ENCODE measurements at places on chromosomes 5 and 9.
A peak's percentile ranks its signal among the peaks of the same experiment; 100 is the strongest.

- DNase-seq = no peak
Observed at GRCh38 chr5:147979761-147980160, 73.4 kb upstream of the C5orf46 start.

- DNase-seq = no peak
Observed at GRCh38 chr5:60583616-60584015, 116.3 kb downstream of the DEPDC1B start.

DNA sequence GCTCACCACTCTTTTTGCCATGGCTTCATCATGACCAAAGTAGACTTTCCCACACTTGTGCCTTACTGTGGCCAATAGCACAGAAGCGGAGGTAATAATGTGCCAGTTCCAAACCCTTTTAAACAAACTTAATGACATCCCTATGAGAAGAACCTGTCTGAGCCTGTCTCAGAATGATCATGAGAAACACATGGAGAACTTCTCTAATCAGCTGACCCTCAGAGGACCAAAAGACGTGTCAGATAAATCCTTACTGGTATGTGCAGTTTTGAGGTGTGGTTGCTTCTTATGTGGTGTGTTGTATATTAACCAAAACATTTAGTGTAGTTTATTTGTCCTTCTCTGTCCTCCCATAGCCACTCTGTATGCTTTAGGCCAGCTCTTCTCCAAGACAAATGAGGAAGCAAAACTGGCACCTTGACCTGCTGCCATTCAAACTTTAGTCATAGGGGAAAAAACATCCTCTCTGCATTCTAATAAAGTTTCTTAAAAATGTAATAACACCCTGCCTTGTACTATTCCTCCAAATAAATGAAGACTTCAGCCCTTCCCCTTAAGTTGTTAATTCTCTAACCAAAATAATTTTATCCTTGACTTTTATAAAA, 168.9 kb downstream of the MUSK start:
- no peak for DNase-seq

GRCh38 chr5:132065351-132065937, 5.0 kb downstream of the IL3 start:
- peak; percentile 76 for DNase-seq

GRCh38 chr5:141742866-141743851, 61.1 kb upstream of the ARAP3 start:
- peak; percentile 4 for DNase-seq

- no peak for DNase-seq
Observed at GRCh38 chr5:37916525-37916924, 76.7 kb upstream of the GDNF start.

DNA sequence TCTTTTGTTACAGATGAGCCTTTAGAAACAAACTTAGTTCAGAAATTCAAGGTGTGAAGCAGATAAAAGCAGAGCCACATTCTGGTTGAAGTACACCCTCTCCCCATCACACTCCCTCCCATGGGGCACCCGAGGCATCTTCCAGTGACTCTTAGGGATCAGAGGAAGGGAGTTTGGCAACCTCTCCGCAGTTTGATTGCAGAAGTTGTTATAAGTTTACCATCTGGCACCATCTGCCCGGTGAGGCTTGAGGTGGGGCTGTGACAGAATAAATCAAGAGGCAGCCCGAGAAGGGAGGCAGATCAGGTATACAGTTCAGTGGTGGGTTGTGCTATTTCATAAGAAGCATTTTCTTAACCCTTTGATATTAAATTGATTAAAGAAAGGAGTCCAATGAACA, 458.6 kb upstream of the CLINT1 start:
- DNase-seq = no peak

DNA sequence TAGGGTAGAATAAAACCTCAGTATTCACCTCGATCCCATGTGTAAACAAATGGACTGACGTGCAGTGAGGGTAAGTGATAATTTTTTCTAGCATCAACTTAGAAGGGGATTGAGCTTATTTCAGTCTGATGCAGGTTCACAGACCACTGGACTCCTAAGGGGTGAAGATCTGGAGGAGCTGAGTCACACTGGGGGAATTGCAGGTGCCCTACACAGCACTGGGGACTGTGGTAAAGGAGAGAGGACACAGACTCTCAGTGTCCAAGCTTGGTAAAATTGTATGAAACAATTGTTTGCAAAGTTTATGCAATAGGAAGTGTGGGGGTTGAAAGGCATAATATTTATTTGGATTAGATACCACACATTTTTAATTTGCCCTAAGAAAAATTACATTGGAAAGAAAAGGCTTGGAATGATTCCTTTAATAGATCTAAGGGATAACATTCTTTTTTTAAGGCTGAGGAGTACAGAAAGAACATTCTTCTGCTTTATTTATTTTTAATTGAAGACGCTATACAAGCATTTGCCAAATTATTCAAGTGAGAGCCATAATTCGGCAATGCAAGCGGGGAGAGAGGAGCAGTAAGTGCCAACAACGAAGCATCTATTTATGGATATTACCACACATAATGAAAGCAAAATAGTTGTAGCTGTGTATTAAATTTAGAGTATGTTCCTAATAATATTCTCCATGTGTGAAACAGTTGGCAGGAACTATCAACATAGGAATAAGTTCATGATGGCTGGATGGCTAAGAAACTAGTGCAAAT, 766.9 kb upstream of the ADAMTS16 start:
- no peak for DNase-seq

- DNase-seq = no peak
Observed at GRCh38 chr9:83599071-83599470, 23.9 kb upstream of the IDNK start.

DNA sequence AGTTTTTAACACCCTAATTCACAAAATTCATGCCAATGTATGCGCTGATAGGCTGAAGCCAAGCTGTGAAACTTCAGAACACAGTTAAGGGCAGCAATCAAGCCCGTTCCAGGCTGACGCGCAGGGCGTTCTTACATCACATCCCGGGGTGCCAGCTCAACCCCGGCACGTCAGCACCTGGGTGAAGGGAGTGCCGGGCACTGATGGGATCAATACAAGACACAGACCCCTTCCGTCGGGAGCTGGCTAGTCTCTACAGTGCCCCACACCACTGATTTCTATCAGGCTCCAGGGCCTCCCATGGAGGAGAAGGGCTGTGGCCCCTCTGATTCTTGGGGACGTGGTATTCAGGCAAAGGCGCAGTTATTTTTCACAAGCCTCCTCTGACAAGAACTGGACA, 12.0 kb downstream of the BARHL1 start:
- DNase-seq = no peak

DNA sequence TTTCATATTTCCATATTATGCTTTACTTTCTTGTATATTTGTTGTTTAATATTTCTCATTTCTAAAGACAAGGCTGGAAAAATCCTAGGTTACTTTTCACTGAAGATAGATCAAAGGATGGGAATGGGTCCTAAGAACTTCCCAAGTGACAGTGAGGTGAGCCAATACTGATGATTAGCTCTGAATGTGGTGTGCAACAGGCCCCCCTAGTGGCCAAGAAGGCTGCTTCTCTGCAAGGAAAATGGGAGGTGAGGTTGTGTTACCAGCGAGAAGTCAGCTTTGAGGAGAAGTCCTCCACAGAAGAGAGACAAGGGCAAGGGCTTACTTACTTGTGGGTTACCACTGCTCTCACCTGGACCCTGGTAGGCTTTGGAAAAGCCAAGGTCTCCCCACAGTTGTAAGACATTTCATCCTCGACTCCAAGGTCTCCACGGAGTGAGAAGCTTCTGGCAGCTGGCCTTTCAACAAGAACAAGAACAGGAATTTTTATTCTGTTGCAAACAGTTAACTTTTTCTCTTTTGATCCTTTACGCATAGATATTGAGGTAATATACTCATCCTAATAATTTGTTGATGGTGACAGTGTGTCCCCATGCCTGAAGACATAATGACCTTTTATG, 69.9 kb downstream of the MAMDC2 start:
- DNase-seq = peak; percentile 41

- no peak for DNase-seq
Observed at GRCh38 chr5:150065886-150066285, 20.5 kb downstream of the CSF1R start.

DNA sequence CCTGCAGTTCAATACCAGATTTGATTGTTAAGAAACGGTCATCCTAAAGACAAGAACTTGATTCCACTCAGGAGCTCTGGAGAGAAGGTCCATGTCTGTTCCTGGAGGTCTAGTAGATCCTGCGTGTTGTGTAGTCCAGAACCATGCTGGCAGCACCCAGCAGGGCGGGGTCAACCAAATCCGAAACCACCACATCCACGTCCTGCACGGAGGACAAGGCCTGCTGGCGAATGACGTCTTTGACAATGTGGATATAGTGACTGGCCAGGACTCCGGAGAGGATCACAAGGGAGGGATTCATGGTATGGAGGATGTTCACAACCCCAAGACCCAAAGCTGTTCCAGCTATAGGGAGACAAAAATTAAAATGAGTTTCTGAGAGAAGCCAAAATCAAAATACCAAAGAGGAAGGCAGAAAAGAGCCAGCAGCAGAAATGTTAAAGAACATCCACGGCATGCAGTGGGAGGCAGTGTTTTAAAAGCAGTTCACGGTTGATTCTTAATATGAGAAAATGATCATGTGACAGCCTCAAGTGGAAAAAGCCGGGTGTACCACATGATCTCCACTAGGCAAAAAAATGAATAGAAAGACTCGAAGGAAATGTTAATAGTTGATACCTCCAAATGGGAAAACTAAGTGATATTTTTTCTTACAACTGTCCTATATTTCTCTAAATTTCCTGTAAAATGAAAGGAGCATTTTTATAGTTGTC, 26.7 kb downstream of the CLTA start:
- DNase-seq = no peak

GRCh38 chr5:1201327-1202025, at the start of gene SLC6A19:
Gene SLC6A19, plus strand, starts transcription at chr5:1201595. Its CDS starts 56 bp downstream, at chr5:1201651.
- peak; percentile 41 for DNase-seq

Measured in hematopoietic multipotent progenitor cell treated with erythropoietin and hydrocortisone succinate and interleukin-3 and kit ligand, for 8 days (in vitro differentiated cells).